ENCODE measurements at places on chromosomes 2 and 18. TPM values are rescaled to one million over a fixed set of nuclear protein-coding genes. Genes with fewer than 3 reads are reported as not detected.

SCLY gene
- 24.4 TPM for total RNA-seq

CBLN2 gene
- total RNA-seq: not detected

APCDD1 gene
- 8.2 TPM for total RNA-seq

SH2D6 gene
- 5.9 TPM for total RNA-seq

GPR55 gene
- not detected for total RNA-seq

TCF4 gene
- total RNA-seq: 30.8 TPM

DSG4 gene
- not detected for total RNA-seq

PARD3B gene
- 2.8 TPM for total RNA-seq

HOXD11 gene
- total RNA-seq: not detected

CPS1 gene
- total RNA-seq: 30.8 TPM

ZSWIM2 gene
- total RNA-seq: 0.06 TPM

NR4A2 gene
- total RNA-seq: 0.13 TPM

HAAO gene
- not detected for total RNA-seq

COLEC11 gene
- not detected for total RNA-seq

MCM6 gene
- total RNA-seq: 34.6 TPM

FAM237A gene
- total RNA-seq: not detected

MYCN gene
- total RNA-seq: not detected

SAG gene
- not detected for total RNA-seq

MAPRE2 gene
- total RNA-seq: 23.0 TPM

PCARE gene
- total RNA-seq: not detected

SP9 gene
- total RNA-seq: 0.06 TPM

HTR2B gene
- 0.52 TPM for total RNA-seq

SATB2 gene
- total RNA-seq: 10.3 TPM

TEX44 gene
- not detected for total RNA-seq

SLC19A3 gene
- total RNA-seq: 0.17 TPM

PARD6G gene
- 2.8 TPM for total RNA-seq

KCNG2 gene
- 0.13 TPM for total RNA-seq

QPCT gene
- total RNA-seq: 0.13 TPM

DNAH7 gene
- total RNA-seq: 0.26 TPM

CPO gene
- not detected for total RNA-seq

CCDC85A gene
- 0.57 TPM for total RNA-seq

LCLAT1 gene
- 24.9 TPM for total RNA-seq

LINC00305 gene
- not detected for total RNA-seq

USP37 gene
- 11.1 TPM for total RNA-seq

GREB1L gene
- 15.2 TPM for total RNA-seq

MPP4 gene
- total RNA-seq: 140 TPM

ALPI gene
- total RNA-seq: not detected

CGREF1 gene
- 0.69 TPM for total RNA-seq

MOCOS gene
- 4.2 TPM for total RNA-seq

RAB12 gene
- 53.0 TPM for total RNA-seq

RAMP1 gene
- total RNA-seq: 13.5 TPM

ATP9B gene
- 11.7 TPM for total RNA-seq

RIT2 gene
- total RNA-seq: not detected

HOXD4 gene
- total RNA-seq: not detected

IL36B gene
- total RNA-seq: not detected

CHRND gene
- 7.1 TPM for total RNA-seq

AFF3 gene
- not detected for total RNA-seq

ONECUT2 gene
- under 0.01 TPM for total RNA-seq

LYPD6B gene
- 14.6 TPM for total RNA-seq

SIX3 gene
- not detected for total RNA-seq

USP34 gene
- 73.7 TPM for total RNA-seq

DNAH6 gene
- not detected for total RNA-seq
